H9 (cell line): ENCODE measurements at places on chromosomes 3 and 15.

- no peak for DNase-seq
These were observed 454.2 kb downstream of the FGF12 start for GRCh38 chr3:192273001-192273696.

- no peak for DNase-seq
These were observed 193.2 kb downstream of the MEX3B start for GRCh38 chr15:81852411-81853149.

DNA sequence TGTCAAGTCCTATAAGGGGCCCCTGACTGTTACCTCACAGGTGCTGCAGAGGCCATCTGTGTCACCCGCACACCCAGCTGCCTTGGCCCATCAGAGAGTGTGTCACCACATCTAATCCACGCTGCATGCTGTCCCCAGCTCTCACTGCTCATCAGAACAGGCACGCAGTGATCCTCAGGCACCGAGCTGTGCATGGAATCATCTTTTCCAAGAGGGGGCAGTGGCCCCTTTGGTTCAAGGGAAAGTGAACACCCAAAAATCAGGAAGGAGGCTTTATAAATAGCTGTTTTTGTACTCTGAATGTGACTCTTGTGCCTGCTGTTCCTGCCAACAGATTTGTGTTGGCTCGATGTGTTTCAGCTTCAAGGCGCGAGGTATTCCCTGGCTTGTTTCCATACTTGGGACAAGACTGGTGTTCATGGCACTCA is 110.3 kb upstream of the ETV5 start:
- no peak for DNase-seq

DNA sequence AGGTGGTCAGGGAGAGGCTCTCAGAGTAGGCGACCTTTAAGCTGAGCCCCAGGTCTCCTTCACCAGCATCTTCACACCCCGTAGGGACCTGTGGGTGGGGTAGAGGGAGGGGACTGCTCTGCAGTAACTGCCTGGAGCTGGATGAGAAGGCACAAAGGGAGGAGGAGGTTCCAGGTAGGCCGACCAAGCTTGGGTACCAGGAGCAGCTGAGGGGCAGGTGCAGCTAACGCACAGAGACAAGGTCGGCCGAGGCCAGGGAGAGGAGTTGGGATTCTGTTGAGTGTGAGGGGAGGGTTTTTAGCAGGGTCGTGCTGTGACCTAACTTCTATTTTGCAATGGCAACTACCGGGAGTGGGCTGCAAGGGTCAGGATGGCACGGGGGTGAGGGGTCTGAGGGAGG is 5.9 kb upstream of the GRIP2 start:
- DNase-seq: no peak

GRCh38 chr15:81384891-81385720 is 11.1 kb upstream of the TMC3 start:
- DNase-seq: no peak

GRCh38 chr3:165636684-165637015 is 200.6 kb downstream of the BCHE start:
- DNase-seq: no peak

- DNase-seq: no peak
These were observed 1352.2 kb upstream of the EPHA6 start for GRCh38 chr3:95462161-95462560.

GRCh38 chr3:48299746-48300712 is 33.4 kb downstream of the SPINK8 start:
- DNase-seq: no peak

- DNase-seq: peak; percentile 35
These were observed 1.2 kb upstream of the TCAIM start for GRCh38 chr3:44337248-44337785.

GRCh38 chr15:31214864-31215489 is 111.7 kb upstream of the KLF13 start:
- DNase-seq: no peak

DNA sequence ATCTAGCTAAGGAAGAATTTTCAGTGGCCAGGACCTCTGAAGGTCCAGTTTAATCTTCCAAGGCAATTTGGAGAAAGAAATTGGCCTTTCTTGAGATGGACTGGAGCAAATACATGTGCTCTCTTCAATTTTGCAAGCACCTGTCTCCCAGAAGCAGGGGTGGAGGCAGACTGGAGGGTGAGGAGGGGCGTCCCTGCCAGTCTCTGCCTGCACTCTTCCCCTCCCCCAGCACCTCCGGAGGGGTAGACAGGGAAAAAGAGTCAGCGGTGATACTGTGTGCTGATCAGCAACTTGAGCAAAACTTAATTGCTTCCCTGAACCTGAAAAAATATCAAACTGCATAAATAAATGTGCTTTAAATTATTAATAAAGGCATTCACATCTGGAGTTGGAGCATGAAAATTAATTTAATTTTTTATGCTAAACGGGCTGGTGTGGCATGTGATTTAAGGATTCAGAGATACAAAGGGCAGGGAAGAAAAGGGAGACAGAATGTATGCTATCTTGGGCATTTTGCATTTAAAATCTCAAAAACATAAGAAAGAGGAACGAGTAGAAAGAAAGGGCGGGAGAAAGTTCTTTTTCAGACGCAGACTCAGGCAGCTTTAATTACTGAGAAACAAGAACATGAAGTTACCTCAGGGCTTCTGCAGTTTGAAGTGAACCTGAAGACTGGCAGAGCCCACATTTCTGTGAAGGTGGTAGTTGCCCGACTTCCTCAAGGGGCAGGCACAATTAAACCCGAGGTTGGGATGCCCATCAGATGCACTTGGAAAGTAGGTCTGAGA is 319.7 kb downstream of the UACA start:
- DNase-seq: no peak

DNA sequence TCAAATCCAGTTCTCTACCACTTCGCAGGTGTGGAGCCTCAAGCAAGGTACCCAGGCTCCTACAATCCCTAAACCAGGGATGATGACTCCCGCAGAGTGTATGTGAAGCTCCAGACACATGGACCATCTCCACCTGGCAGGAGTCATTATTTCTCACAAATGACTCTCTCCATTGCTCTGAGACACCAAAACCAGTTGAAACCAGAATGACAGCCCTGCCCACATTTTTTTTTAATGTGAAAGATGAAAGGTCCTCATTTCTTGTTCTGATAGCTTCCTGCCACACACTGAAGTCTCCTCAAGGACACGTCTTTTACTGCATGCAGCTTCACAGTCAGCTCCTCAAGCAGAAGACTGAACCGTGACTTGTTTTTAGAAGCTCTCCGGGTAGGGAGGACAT is 61.4 kb upstream of the ZBTB38 start:
- no peak for DNase-seq

GRCh38 chr15:66630801-66631351 is 65.1 kb upstream of the LCTL start:
- DNase-seq: no peak

- DNase-seq: no peak
These were observed 78.6 kb upstream of the PRICKLE2 start for GRCh38 chr3:64303881-64304280.

- DNase-seq: peak; percentile 78
These were observed 64.0 kb upstream of the CPOX start for GRCh38 chr3:98657457-98657856.

DNA sequence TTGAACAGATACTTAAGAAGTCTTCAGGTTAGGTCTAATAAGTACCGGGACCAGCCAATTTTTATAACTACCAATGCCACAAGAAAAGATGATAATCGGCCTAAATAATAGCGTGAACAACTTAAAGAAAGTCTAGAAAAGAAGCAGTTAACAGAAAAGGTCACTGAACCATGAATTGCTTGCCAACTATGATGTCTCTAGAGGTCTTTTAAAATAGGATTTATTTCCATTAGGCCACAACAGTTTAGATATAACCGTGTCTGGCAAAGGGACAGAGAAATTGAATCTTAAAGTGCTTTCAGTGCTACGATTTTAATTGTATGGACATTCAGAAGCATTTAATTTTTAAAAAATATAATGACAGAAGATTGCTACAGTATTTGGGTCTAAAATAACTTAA is 1070.4 kb downstream of the ROBO1 start:
- DNase-seq: no peak

GRCh38 chr3:83354205-83354604 is 1592.8 kb upstream of the GBE1 start:
- no peak for DNase-seq

DNA sequence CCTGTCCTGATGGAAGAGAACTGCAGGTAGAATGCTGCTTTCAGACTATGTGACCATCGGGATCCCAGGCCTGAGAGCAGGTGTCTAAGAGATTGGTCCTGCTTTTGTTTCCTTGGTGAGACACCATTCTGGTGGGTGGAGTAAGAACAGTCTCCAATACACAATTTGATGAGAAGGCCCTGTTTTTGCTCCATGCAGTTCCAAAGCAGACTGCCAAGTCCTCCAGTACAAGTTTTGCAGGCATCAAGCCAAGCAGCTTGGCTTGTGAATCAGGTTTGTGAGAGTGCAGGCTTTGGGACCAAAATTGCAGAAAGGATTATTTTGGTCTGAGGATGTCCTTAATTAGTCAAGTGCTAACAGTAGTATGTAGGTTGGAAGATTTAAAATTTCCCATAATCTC is 381.6 kb downstream of the FOXP1 start:
- DNase-seq: no peak

- DNase-seq: no peak
These were observed 145.8 kb upstream of the THRB start for GRCh38 chr3:24640330-24640877.

- DNase-seq: no peak
These were observed 35.5 kb downstream of the ESYT3 start for GRCh38 chr3:138469874-138470273.

GRCh38 chr3:51102396-51102795 is 282.7 kb upstream of the MANF start:
- DNase-seq: no peak

GRCh38 chr3:5840056-5840455 is 652.5 kb downstream of the EDEM1 start:
- DNase-seq: no peak

DNA sequence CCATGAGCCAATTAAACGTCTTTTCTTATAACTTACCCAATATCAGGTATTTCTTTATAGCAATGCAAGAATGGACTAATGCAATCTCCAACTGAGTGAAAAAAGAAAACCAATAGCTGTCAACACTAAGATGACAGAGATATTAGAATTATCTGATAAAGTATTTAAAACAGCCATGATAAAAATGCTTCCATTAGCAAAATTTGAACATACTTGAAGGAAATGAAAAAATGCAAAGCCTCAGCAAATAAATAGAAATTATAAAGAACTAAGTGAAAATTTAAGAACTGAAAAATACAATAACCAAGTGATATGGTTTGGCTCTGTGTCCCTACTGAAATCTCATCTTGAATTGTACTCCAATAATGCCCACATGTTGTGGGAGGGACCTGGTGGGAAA is 99.6 kb downstream of the BOC start:
- DNase-seq: no peak

- no peak for DNase-seq
These were observed 5.5 kb upstream of the ANO10 start for GRCh38 chr3:43627360-43627759.

GRCh38 chr15:61295239-61295638 is 66.1 kb upstream of the RORA start:
- DNase-seq: no peak

DNA sequence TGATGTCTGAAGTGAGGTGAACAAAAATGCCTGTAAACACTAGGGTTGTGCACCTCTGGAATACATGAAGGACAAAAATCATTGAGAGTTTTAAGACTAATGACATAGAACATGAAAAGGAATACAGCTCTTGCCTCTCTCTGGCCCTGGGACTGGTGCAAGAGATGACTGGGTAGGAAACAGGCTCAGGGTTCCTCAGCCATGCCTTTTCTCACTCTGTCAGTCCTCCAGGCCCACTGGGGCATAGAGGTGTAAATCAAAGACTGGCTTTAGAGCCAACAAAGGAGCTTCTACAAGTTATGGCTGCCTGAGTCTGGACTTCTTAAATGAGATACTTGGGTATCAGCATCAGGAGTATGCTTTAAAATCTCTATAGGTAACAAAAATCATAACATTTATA is 554.7 kb upstream of the KCNMB2 start:
- DNase-seq: no peak

DNA sequence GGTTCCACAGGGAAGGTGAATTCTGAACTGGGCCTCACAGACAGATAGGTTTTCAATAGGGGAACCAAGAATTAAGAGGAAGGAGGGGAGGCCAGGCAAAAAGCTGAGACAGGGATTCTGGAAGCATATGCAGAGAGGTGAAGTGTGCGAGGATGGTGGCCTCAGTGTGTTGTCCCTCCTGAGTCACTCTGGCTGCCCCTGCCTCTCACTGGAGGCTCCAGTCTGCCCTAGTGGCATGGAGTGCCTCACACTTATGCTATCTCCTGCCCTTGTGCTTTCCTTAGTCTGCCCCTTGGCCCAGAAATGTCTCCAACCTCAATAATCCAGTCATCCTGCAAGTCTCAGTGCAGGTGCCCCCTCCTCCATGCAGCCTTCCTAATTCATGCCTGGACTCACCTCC is 32.2 kb upstream of the RBP1 start:
- DNase-seq: no peak

GRCh38 chr15:52717924-52718323 is 38.7 kb upstream of the ATOSA start:
- DNase-seq: no peak
